ENCODE measurements at places on chromosomes 7 and 10.

DNA sequence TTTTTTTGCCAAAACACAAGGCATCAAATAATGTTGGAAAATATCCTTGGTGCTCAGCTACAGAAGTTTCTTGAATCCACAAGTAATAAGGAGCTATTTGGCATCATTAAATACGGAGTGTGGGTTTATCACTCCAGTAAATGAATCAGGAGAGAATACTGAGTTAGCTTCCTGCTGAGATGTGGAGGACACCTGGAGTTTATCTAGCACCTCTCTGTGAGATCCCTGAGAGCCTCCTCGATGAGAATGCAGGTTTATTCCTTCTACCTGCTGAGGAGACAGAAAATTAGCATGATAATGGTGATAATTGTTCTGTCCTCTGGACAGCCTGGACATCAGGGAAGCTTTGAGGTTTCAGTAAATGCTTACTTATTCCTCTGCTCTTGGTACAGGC lies 40.5 kb downstream of the NRG3 start:
- DNase-seq, result no peak

GRCh38 chr10:20200758-20201157 lies 384.5 kb downstream of the PLXDC2 start:
- DNase-seq, result no peak

- DNase-seq, result no peak
Measured at GRCh38 chr10:97197030-97197500, 11.3 kb upstream of the SLIT1 start.

DNA sequence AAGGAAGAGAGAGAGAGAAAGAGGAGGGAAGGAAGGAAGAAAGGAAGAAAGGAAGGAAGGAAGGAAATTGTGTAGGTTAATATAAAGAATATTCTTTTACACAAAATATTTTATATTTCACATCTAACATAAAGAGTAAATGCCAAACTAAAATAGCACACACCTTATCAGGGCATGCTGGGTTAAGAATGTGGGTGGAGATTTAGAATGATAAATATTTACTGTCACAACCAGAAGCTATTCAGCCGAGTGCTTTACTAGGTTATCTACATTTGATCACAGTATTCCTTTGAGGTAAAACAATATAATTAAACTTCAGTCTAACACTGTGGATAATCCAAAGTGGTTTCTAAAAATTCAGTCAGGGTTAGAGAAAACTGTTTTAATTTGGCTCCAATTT lies 103.3 kb downstream of the SEMA3A start:
- DNase-seq, result no peak

- no peak for DNase-seq
Measured at GRCh38 chr10:119401671-119402395, 140.7 kb downstream of the RGS10 start.

GRCh38 chr7:27605689-27606269 lies 56.9 kb downstream of the HIBADH start:
- no peak for DNase-seq

GRCh38 chr7:51289623-51290303 lies 26.8 kb downstream of the COBL start:
- no peak for DNase-seq
